ENCODE measurements at places on chromosomes 1 and 21.

- DNase-seq = no peak
Observed at GRCh38 chr1:153968408-153968807, 706 bp downstream of the CREB3L4 start.

DNA sequence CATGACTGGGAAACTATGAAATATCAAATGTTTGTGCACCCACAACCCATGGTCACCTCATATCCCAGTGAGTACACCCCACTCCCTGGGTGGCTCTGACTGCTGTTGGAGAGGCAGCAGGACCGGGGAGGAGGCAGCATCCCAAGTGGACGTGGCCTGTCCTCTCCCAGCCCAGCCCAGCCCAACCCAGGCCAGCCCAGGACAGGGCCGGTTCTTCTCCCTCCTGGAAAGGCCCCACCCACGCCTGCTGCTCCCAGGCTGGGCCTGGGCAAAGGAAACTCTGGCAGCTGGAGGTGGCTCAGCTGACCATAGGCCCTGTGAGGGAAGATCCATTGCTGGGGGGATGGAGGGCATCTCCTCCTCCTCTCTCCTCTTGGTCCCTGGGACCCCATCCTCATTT is 19.1 kb downstream of the MATN1 start:
- peak; percentile 18 for DNase-seq

- peak; percentile 81 for DNase-seq
Observed at GRCh38 chr21:34807881-34808568, 139.2 kb downstream of the CLIC6 start.

- DNase-seq = no peak
Observed at GRCh38 chr1:97571760-97572159, 349.1 kb downstream of the DPYD start.

GRCh38 chr1:152519851-152520250 is 5.6 kb downstream of the CRCT1 start:
- DNase-seq = peak; percentile 76

- DNase-seq = no peak
Observed at GRCh38 chr1:97034651-97035050, 313.1 kb downstream of the PTBP2 start.

- DNase-seq = no peak
Observed at GRCh38 chr1:153921080-153921802, 1.5 kb downstream of the GATAD2B start.

- no peak for DNase-seq
Observed at GRCh38 chr1:27391511-27392095, 819 bp upstream of the GPR3 start.

DNA sequence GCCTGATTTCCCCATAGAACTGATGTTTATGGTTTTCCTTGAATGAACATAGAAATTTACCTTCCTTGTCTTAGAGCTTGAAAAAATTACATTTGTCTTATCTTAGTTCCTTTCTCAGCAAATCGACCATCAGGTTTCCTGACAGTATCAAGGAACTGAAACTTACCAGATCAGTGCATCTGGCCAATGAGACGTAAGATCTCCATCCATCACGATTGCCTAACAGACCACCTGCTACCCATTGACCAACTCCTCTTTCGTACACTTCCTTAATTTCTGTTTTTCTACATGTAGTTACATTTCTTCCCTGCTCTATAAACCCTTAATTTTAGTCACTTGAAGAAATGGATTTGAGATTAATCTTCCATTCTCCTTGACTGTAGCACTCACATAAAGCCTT is 57.4 kb upstream of the TMPRSS15 start:
- DNase-seq = peak; percentile 9

GRCh38 chr1:240562779-240563178 is 49.2 kb downstream of the GREM2 start:
- DNase-seq = no peak

DNA sequence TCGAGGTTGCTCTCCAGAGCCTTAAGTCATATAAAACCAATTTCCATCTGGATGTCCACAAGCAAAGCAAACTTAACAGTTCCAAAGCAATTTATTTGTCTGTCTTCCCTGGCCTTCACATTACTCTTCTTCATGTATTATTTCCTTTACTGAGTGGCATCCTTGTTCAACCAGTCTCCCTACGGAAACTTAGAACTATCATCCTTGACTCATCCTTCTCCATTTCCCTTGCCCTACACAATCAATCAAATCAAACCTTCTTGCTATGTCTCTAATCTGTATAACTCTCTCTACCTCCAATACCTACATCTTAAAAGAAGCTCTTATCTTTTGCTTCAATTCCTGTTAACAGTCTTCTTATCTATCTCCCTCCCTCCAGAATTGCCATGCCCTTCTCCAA is 25.4 kb downstream of the EGLN1 start:
- DNase-seq = no peak

DNA sequence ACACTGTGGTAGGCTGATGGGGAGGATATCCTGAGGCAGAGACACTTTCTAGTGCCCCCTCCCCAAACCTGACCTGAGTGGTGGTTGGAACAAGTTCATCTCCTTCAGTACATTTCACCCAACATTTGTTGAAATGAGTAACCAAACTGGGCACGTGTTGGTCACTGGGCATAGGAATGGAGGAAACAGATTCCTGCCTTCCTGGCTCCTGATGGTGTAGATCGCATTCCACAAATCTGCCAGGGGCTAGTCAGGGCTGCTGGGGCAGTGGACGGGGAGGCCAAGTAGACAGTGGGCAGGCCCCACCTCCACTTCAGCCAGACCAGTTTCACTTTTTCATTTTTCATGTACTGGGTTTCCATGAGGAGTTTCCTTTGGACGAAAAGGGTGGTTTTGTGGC is 16.5 kb upstream of the ALX3 start:
- no peak for DNase-seq

GRCh38 chr1:208108646-208109330 is 135.4 kb downstream of the PLXNA2 start:
- no peak for DNase-seq

- no peak for DNase-seq
Observed at GRCh38 chr21:39209334-39209688, 26.1 kb upstream of the PSMG1 start.

GRCh38 chr1:231663211-231663792 is 36.7 kb downstream of the DISC1 start:
- peak; percentile 74 for DNase-seq

DNA sequence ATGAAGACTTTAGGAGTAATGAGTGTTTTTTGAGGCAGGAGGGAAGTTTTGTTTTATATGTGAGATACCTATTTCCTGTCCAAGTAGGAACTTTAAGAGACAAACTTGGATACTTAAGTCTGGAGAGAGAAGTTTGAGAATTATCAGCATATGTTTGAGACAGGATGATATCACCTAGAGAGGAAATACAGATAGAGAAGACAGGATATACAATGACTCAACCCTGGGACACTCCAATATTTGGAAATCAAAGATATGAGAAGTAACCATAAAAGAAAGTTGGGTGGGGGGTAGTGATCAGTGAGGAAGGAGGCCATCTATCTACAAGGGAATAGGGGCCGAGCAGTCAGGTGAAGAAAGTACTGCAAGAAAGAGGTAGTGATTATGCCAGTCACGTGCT is 6.5 kb downstream of the LCE7A start:
- no peak for DNase-seq

DNA sequence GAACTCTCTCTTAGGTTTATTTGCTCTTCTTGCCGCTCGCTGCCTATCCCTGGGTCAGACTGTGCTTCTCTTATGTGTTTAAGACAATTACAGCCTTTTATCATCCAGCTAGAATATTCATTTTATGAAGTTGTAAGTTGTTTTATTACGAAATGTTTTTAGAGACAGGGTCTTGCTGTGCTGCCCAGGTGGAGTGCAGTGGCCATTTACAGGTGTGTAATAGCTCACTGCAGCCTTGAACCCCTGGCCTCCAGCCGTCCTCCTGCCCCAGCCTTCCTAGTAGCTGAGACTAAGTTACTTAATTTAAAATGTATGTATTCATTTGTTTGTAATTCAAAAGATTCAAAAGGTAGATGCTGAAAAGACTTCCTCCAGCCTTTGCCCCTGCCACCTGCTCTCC is 99.0 kb upstream of the KIF26B start:
- no peak for DNase-seq

GRCh38 chr1:24931468-24932231 is 1.6 kb upstream of the RUNX3 start:
- no peak for DNase-seq

- no peak for DNase-seq
Observed at GRCh38 chr1:72412286-72412685, 129.9 kb upstream of the NEGR1 start.

GRCh38 chr21:45726438-45726837 is 82.9 kb downstream of the PCBP3 start:
- no peak for DNase-seq

DNA sequence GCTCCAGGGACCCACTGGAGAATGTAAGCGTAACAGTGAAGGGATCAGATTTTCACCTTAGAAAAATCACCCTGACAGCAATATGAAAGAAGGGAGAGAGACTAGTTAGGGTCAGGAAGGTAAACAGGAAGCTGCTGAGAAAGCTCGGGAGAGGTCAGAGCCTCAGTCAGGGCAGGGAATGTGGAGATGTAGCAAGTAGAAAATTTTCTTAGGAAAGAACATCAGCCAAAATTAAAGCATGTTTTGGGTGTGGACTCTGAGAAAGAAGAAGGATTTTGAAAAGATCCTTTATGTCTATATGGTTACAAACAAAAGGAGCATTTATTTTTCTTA is 16.7 kb upstream of the ERICH3 start:
- DNase-seq = no peak

- peak; percentile 56 for DNase-seq
Observed at GRCh38 chr21:45294509-45295291, 7.0 kb upstream of the POFUT2 start.

DNA sequence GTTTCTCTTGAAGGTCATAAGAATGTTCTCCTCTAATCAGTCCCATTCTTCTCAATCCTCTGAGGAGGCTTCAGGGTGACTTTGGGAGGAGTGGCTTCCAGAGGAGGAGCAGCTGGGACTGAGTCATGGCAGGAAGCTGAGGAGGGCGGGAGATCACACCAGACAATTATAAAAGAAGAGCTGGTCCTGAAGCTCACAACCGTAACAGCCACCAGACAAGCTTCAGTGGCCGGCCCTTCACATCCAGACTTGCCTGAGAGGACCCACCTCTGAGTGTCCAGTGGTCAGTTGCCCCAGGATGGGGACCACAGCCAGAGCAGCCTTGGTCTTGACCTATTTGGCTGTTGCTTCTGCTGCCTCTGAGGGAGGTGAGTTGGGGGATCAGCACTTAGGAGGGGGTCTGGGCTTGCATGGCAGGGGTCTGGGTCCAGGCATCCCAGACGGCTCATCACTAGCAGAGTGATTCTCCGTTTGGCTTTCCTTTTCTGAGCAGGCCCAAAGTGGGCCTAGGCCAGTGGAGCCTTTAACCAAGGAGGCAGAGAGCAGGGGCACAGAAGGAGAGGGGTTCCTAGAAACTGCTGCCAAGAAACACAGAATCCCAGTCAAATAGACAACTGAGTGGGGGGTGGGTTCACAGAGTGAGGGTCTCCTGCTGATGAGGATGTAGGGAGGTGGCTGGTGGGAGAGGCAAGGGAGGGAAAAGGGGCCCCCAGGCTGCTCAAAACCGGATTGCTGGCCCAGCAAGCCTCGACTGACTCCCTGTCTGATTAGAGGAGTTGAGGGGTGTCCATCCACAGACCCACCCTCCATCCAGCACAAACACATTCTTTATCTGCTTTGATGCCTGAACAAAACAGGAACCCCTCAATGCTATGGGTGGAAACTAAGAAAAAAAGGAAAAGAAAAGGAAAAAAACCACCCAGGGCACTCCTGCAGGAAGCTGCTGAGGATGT is at the start of gene ECM1:
Gene ECM1, plus strand, starts transcription at position 198 of the 953 bp plus-strand sequence. Its CDS starts 101 bp downstream, at position 299.
- DNase-seq = peak; percentile 83

- no peak for DNase-seq
Observed at GRCh38 chr1:119253366-119253765, 112.9 kb upstream of the WARS2 start.

- DNase-seq = no peak
Observed at GRCh38 chr1:38004284-38005108, 818 bp downstream of the FHL3 start.

GRCh38 chr1:178241057-178241456 is 147.2 kb downstream of the RASAL2 start:
- no peak for DNase-seq

- no peak for DNase-seq
Observed at GRCh38 chr1:239382666-239383065, 3.7 kb upstream of the CHRM3 start.

- DNase-seq = peak; percentile 45
Observed at GRCh38 chr1:159000625-159001024, 9.1 kb upstream of the IFI16 start.

- no peak for DNase-seq
Observed at GRCh38 chr1:24619376-24619775, 23.7 kb upstream of the SRRM1 start.

- DNase-seq = no peak
Observed at GRCh38 chr1:11147197-11147770, 41.9 kb upstream of the ANGPTL7 start.
